ENCODE measurements at places on chromosomes 3 and 15.
A peak's percentile ranks its signal among the peaks of the same experiment; 100 is the strongest.

DNA sequence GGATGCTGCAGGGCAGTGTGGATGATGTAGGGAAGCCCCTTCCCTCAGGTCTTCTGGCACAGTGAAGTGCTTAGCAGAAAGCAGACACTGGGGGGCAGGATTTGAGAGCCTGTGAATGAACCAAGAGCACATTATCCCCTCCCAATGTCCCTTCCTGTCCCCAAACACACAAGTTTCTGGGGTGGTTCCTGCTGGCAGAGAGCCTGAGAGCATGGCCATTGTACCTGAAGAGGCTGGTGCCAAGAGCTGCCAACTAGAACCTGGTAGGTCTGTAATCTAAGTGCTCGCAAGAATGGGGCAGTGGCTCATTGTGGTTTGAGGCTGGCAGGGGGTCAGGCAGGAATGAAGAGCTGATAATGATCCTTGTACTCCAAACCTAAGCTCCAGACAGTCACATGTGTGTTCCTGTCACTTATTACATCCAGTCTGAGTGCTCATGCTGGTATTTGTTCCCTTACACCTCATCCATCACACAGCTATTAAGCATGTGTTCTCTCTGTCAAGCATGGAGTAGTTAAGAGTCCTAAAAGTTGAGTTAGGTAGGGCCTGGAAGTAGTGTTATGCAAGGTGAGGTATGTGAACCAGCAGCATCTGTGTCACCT lies 6.7 kb upstream of the CCR1 start:
- no peak for DNase-seq

DNA sequence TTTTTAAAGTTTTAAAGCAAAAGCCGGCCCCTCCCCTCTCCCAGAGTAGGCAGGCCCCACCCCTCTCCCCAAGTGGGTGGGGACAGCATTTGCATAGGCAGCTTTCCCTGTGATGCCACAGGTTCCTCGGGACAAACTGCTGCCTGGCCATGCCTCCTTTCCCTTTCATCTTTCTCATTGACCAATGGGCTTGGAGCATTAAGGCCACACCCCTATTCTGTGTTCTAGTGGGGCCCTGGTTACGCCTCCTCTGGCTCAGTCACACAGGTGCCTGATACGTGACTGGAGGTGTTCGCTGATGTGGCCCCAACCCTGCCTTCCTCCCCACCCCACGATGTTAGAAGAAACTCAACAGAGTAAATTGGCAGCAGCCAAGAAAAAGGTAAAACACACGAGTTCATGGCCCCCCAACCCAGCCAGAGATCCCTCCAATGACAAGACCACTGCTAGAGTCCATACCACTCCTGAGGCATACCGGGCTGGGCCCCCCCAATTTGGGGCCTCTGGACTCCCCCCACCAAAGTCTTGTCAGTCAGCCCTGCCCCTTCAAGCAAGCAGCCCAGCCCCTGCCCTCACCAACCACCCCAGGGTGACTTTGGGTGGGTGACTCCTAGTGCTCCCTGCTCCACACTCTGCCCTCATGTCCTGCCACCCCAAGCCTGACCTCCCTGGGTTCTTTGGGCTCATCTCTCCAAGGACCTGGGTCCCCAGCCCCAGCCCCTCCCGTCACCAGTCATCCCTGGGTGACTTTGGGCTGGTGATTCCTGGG lies 62.8 kb upstream of the CSPG4 start:
- peak; percentile 65 for DNase-seq

DNA sequence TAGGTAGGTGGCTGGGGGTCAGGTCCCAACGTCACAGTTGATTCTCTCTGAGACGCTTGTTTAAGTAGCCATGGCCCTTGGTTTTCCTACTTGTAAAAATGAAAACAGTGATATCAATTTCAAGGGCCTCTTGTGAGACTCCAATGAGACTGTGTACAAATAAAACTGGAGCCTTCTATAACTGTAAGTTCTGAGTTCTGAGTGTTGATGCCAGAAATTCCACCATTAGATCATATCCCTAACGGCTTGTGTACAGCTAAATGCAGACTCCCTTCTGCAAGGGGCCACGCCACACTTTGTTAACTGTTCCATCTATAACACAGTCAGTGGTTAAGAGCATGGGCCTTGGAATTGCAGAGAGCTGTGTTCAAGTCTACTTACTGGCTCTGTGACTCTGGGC lies 267.3 kb downstream of the TLE3 start:
- DNase-seq: no peak

DNA sequence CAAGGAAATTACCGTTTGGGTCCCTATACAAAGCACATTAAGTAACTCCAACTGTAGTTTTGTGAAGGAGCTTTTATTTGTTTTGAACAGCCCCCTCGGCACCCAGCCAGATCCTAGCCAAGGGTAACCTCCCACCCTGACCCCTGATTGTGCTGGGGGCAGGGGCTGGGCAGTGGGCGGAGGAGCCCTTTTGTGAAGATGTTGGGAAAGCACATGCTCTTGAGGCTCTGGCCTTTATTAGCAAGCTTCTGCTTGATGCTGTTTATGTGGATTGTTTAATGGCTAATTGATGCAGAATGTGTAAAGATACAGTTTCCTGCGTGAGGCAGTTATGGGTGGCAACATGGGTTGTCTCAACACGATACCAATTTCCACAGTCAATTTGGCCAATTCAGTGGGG lies 136.5 kb downstream of the MAP2K5 start:
- no peak for DNase-seq

- DNase-seq: peak; percentile 68
These were observed 46.1 kb upstream of the FGD5 start for GRCh38 chr3:14772533-14773138.
